A549 treated with RU486 at 1 μM for 4 hours (cell line): ENCODE measurements at places on chromosomes 4 and X. TPM values are rescaled to one million over a fixed set of nuclear protein-coding genes. Genes with fewer than 3 reads are reported as not detected.

Gene CCDC110
- total RNA-seq, result not detected in 5 replicates

Gene MTNR1A
- total RNA-seq, result 0.21 to 0.64 TPM (median 0.31 TPM) in 5 replicates

Gene MAGEC1
- total RNA-seq, result 0.02 to 0.09 TPM (median 0.04 TPM) in 3 of 5 replicates, not detected in the others

Gene ERVMER34-1
- 0.47 to 0.56 TPM (median 0.52 TPM) in 5 replicates for total RNA-seq

Gene PLK4
- 15.4 to 19.6 TPM (median 17.3 TPM) in 5 replicates for total RNA-seq

Gene NKX3-2
- total RNA-seq, result 0.09 to 0.19 TPM (median 0.14 TPM) in 5 replicates

Gene ACOT9
- total RNA-seq, result 93.2 to 104 TPM (median 97.6 TPM) in 5 replicates

Gene SLC10A4
- total RNA-seq, result 5.2 to 9.2 TPM (median 8.0 TPM) in 5 replicates

Gene SPOCK3
- 0.08 to 0.09 TPM in 2 of 5 replicates, not detected in the others for total RNA-seq

Gene SHISA3
- 0.05 TPM in 1 of 5 replicates, not detected in the others for total RNA-seq

Gene C4orf54
- not detected in 5 replicates for total RNA-seq

Gene OTC
- total RNA-seq, result not detected in 5 replicates

Gene SHROOM4
- not detected in 5 replicates for total RNA-seq
